Activated T-cell treated with anti-CD3 and anti-CD28 coated beads, Interleukin-2, amount 50 U/mL, for 48 hours (primary cell): ENCODE measurements at places on chromosomes 1 and 21.

GRCh38 chr1:181117648-181118449, 29.3 kb downstream of the IER5 start:
- no peak for DNase-seq

DNA sequence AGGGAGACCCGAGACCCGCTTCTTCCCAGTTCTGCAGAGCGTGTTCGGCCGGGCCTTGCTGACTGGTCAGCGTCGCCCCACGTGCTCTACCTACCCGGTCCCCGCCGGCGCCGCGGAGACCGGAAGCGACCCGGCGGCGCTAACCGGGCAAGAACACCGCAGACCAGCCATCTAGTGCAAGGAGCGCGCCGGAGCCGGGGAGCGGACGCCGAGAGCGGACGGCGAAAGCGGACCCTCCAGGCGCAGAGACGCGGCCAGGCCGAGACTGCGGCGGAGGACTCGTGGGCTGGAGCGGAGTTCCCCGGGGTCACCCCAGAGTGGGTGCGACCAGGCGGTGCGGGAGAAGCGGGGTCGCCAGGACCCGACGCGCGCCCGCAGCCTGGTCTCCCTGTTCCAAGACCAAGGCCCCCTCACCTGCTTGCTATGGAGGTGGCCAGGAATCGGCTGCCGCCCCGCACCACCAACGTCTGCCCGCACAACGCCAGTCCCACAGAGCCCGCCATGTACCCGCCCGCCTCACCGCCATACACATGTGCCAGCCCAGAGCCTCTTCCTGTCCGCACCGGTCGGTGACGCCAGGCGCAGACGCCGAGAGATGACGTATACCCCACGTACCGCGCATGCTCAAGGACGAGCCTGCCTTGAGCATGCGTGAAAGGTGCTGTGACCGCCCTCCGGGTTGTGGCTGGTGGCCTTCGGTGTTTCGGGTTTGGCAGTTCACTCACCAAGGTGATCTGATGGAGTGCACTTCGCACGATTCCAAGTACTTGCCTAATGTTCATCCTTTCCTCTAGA, at the start of gene WDR4:
Gene WDR4, minus strand, starts transcription at position 547 of the 795 bp plus-strand sequence. Its CDS starts 44 bp downstream, at position 503.
- peak; percentile 99 for DNase-seq

DNA sequence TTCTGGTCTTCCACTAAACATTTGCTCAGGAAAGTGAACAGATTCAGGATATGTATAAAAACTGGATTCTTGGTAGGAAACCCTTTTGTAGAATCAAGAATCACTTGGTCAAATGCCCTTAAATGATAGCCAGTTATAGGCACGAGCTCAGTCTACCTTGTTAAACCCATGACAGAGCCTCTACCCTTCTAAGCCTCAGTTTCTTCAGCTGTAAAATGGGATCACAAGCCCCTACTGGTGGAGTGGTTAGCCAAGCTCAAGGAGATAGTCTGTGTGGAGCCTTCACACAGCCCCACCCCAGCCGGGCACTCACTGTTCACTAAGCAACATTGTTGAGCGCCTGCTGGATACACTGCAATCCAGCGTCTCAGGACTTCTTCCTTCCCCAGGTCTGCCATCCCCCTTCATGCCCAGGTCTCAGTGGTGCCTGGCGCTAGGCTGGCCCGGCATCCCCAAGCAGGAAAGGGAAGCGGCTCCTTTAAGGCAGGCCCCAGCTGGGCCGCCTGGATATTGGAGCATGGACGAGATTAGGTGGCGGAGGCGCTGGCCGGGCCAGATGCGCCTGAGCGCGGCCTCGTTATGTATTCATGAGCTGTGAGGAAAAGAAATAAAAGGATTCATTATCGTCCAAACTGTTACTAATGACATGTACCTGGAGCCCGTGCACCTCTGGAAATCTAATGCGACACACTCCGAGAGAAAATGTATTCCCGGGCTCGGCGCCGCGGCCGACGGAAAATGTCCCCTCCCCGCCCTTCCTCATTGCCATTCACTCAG, 75.6 kb downstream of the TAS1R2 start:
- DNase-seq, result no peak

- DNase-seq, result no peak
Measured at GRCh38 chr1:11720033-11720376, 15.9 kb upstream of the AGTRAP start.

DNA sequence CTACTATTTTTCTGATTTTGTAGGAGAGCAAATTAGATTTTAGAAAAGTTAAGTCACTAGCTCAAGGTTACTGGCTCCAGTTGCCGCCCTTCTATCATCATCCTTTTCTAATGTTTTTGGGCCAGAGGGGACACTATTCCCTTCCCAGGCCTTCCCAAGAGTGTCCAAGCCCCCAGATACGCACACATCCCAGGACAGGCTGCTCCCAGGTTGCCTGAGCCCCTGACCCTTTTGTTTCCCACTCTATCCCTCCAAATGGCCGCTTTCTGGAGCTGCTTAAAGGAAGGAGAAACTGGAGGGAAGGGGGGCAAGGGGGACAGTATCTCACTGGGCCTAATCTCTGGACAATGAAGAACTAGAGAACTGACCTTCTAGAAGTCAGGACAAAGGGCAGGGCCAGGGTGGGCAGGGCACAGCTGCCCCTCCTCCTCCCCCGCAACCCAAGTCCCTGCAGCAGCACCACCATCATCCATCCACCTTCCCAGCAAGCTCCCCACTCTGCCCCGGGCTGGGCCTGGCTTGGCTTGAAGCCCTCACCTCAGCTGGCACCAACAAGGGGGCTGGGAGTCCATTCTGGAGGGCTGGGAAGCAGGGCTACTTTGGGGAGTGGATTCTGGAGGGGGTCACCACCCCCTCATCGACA, 1.1 kb upstream of the MAP7D1 start:
- DNase-seq, result no peak

- no peak for DNase-seq
Measured at GRCh38 chr1:60655679-60656355, 426.5 kb upstream of the NFIA start.

DNA sequence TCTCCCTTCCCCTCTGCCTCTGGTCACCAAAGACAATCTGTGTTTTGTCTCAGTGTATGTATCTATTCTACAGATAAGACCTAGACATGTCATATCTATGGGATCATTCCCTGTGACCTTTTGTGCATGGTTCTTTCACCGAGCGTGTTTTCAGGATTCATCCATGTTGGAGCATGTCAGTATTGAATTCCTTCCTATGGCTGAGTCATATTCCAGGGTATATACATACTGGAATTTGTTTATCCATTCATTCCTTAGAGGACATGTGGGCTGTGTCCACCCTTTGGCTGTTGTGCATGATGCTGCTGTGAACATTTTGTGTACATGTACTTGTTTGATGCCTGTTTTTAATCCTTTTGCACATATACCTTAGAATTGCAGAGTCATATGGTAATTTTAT, 69.9 kb downstream of the NFASC start:
- no peak for DNase-seq
